Hematopoietic multipotent progenitor cell treated with erythropoietin and hydrocortisone succinate and interleukin-3 and kit ligand, for 17 days (in vitro differentiated cells): ENCODE measurements at places on chromosomes 11 and 22.

DNA sequence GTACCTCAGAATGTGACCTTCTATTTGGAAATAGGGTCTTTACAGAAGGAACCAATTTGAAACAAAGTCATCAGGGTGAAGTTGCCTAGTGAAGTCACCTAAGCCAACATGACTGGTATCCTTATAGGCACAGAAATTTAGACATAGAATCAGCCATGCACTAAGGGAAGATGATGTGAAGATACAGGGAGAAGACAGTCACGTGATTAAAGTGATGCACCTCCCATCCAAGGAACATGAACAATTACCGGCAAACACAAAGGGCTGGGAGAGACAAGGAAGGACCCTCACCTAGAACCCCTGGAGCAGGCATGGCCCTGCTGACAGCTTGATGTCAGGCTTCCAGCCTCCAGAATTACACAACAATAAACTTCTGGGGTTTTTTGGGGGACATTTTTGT is 3.2 kb upstream of the CRYBB2 start:
- DNase-seq, result no peak

DNA sequence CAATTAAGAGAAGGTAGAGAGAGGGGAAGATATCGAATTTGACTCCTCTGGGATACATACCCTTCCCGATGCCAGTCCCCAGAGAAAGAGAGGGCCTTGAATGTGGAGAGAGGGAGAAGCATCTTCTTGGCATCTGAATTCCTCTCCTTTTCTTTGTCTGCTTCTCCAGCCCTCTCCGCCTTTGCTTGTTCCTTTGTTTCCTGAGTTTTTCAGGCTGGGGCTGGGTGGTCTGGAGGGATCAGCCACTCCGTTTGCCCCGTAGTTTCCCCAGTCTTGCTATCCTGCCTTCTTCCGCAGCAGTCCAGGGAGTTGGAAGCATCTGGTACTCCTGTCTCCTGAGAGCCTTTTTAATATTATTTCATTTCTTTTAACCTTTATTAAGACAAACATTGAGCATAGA is 107.1 kb upstream of the CADM1 start:
- DNase-seq, result no peak

DNA sequence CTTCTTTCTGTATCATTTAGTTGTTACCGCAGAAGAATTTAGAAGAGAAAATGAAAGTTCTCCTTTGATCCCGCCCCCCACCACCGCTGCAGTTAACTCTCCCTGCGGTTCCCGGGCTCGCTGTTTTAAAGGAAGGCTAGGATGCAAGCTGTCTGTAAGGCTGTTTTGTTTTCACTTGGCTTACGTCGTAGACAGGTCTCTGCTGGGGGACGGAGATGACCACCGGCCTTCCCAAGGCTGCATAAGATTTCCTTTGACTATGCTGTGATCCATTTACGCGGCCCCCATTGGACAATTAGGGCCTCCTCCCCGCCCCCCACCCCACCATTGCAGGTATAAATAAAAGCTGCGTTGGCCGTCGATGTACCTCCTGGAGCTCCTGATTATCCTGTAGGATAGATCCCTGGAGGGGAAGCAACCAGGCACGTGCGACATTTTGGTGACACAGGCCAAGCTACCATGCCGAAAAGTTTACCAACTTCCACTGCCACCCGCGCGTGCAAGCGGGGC is 1.4 kb upstream of the CPT1A start:
- no peak for DNase-seq

GRCh38 chr11:120516461-120517389 is 5.2 kb downstream of the GRIK4 start:
- DNase-seq, result no peak

DNA sequence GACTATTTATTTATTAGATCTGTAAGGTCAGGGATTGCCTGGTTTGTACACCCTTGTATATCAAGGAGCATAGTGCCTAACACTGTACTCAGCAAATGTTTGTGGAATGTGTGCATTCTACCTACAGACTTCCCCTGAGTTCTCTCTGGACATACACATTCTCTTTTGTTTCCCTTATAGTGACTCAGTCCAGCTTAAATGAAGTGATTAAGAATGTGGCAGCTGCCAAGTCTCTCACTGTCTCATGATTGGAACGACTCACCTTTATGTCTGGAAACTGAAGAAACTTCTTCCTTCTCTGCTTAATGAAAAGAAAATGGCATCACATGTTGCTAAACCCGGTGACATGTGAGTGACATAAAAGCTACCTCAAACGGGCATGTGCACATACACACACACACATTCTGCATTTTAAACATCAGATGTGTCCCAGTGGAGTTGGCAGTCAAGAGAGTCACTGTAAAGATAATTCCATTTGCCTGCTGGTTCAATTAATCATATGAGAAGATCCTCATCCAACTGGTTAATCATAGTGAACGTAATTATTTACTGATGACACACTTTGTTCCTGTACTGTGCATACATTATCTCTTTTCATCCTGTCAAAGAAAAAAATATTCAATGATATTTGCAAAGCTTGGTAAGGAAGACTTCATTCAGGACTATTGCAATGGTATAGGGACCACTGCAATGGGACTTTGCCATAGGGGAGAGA is 42.8 kb downstream of the GLYAT start:
- DNase-seq, result no peak

DNA sequence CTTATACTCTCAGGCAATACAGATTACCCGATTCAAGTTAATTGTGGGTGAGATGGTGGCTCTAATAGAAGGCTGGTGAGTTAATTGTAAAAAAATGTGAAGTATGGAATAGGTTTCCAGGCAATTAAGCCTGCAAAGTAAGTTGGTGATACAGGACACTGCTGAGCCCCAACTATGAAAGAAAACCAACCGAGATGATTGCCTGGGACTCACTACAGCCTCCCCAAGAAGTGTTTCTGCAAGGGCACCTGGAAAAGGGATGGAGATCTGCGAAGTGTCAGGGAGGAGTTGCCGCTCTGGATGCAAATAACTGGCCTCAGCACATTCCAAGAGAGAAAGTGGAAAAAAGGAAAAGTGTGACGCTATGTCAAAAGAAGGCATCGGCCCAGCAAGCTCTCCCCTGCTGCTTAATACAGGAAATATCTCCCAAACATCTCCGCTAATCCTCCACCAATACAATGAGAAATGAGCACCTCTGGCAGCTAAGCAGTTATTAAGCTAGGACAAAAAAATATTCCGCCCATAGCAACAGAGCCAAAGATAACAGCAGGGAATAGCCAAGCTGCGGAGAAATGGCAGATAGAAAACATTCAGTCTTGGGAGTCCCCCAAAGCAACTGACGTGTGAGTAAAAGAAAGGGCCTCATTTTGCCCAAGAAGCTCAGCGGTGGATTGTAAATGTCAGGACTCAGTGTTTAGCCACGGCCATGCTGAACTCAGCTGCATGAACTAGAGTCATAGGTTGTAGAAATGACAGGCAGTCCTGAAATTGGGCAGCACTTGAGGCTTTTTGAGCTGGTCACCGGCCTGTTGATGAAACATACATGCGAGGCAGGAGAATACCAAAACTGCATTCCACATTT is 133.7 kb downstream of the SNX19 start:
- no peak for DNase-seq

- DNase-seq, result no peak
These were observed 94.0 kb upstream of the FOLH1 start for GRCh38 chr11:49302360-49302759.

- DNase-seq, result no peak
These were observed 27.6 kb upstream of the TTC12 start for GRCh38 chr11:113286509-113287497.

GRCh38 chr11:61089806-61090491 is 12.3 kb upstream of the CD5 start:
- DNase-seq, result no peak
